NCI-H524 treated with DMSO at 0.1 percent for 48 hours (cell line): ENCODE measurements at places on chromosomes 3 and 15.

- DNase-seq = no peak
Observed at GRCh38 chr3:16320711-16321110, 55.7 kb downstream of the OXNAD1 start.

DNA sequence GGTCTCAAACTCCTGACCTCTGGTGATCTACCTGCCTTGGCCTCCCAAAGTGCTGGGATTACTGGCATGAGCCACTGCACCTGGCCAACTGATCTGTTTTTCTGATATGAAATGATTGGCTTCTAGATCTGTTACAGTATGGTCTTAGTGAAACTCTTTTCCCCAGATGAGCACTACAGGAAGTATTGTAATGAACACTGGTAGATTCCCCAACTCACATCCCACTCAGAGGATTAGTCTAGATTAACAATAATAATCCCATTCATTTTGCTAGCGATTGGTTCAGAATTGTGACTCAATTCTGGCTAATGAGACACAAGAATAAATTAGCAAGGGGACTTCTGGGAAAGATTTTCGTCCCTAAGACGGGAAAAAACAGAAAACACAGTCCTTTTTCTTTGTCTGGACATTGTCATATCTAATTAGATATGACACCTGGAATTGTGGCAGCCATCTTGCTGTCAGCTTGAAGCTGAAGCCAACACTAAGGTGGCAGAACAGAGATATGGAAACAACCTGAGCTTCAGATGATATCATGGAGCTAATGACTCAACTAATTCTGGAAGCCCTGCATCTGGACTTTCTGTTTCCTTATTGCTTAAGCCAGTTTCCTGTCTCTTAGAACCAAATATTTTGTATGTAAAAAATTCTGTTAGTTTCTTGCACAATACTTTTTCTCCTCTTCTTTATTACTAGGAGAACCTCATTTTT lies 17.4 kb upstream of the NPTN start:
- DNase-seq = no peak

DNA sequence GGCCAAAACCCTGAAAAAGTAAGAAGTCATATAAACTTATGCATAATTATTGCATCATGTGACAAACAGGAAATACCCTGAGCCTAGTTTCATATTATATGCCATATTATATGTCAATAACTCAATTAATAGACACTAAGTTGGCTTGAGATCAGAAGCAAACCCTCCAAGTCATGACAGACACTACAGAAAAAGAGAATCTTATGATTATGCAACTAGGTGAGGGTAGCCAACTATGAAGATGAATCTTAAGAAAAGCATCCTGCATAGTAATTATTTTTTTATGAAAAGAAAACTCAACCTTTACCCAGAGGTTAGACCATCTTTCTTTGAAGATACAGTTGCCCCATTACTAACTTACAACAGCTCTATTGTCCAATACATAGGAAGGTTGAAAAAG lies 192.4 kb upstream of the VEPH1 start:
- DNase-seq = no peak

DNA sequence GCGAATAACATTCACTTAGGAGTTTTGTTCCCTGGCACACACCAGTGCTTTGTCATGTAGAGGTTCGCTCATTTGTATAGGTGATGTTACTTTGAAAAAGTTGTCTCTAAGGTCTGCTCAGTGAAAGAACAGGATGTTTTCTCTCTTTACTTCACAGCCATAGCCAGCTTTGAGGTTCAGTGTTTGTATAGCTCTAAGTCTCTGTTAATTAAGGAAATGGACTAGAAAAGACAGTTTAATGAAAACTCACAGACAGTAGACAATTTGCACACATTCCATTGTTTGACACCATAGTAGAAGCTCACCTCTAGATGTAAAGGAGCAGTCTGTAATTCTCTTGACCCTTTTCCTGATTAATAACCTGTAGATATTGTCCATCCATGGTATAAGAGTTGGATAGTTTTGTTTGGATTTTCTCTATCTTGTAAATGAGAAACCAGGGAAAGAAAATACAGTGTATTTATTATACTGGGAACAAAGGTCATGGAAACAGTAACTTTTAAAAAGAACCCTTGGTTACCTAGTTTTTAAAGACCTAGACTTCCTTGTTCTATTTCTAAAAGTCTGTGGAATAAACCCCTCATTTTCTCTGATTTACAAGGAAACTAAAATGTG lies 50.4 kb downstream of the PDE8A start:
- DNase-seq = no peak

DNA sequence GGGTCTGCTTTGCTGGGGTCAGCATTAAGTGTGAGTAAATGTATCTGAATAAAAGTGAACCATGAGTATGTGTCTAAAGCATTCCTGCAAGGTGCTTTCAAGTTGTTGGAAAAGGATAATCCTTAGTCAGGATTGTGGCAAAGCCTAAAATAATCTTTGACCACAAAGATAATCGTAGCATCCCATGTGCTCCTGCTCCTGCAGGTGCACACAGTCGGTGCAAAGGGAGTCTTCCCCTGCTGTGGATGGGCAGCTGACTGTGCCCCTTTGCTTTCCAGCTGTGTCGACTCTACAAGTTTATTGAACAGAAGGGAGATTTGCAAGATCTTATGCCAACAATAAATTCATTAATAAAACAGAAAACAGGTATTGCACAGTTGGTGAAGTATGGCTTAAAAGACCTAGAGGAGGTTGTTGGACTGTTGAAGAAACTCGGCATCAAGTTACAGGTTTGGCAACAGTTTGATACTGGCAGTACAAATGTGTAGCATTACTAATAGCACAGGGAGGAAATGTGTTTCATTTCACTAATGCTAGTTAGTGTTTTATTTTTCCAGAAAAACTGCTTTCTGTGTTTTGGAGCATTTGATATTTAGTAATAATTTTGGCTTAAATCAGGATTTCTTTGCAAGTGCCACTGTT lies 22.6 kb downstream of the SRP14 start:
- DNase-seq = no peak
